GM12864 (cell line): ENCODE measurements at places on chromosomes 4 and X.

DNA sequence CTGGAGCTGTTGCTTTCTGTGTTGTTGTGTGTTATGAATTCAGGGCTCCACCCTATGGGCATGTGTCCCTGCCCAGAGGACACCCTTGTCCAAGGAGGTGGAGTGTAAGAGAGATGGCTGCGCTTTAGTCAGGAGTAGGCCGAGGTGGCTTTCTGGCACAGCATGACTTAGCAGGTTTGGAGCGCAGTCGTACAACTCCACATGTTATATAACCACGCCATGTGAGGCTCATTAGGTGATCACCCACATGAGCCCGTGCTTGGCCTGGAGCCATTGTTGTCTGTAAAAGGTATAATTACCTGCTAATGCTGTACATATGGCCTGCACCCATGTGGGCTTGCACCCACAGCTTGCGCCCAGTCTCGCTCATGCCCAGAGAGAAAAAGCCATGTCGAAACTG lies 15.8 kb upstream of the ANAPC4 start:
- DNase-seq = no peak

- DNase-seq = no peak
Observed at GRCh38 chrX:134452596-134452995, 7.4 kb upstream of the HPRT1 start.

DNA sequence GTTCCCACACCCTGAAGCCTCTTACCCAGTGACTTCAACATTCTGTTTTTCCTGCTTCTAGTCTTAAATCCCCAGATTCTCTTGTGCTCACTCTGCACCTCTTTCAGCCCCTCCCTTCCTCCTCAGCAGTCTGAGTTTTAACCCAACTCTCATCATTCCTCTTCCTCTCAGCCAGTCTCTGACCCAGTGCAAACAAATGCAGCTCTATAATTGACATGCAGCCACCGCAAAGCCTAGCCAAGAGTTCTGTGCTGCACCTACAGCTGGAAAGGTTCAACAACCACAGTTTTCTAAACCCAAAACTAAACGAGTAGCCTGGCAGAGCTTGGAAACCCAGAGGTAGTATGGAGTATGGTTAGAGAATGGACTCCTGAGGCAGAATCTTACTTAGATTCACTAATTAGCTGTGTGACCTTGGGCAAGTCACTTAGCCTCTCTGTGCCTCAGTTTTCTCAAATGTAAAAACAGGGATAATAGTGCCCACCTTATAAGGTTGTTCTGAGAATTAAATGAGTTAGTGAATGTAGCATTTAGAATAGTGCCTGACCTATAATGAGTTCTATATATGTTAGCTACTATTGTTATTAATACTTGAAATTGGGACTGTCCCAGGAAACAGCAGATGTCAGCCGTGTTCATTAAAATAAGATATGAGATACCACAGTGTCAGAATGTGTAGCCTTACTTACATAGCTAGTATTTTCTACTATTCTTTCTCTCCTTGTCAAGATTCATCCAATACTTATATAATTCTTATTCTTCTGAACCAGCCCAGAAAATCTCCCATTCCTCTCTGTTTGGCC lies 3.5 kb downstream of the TMEM154 start:
- DNase-seq = no peak

DNA sequence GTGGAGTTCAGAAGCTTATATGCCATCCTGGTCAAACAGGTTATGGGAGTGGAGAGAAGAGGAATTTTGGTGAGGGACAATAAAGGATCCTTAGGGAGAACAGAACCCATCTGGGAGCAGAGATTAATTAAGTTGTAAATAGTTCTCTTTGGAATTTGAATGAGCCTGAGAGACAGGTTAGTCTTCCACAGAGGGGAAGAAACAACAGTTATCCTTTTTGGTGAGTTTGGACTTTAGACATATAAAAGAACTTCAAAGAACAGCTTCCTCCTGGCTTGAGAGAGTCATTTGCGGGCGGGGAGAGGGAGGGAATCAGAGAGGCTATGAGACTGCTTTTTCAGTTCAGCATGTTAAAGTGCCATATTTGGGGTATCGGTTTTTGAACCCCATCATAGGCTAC lies 793.3 kb upstream of the MAGEB2 start:
- DNase-seq = no peak

DNA sequence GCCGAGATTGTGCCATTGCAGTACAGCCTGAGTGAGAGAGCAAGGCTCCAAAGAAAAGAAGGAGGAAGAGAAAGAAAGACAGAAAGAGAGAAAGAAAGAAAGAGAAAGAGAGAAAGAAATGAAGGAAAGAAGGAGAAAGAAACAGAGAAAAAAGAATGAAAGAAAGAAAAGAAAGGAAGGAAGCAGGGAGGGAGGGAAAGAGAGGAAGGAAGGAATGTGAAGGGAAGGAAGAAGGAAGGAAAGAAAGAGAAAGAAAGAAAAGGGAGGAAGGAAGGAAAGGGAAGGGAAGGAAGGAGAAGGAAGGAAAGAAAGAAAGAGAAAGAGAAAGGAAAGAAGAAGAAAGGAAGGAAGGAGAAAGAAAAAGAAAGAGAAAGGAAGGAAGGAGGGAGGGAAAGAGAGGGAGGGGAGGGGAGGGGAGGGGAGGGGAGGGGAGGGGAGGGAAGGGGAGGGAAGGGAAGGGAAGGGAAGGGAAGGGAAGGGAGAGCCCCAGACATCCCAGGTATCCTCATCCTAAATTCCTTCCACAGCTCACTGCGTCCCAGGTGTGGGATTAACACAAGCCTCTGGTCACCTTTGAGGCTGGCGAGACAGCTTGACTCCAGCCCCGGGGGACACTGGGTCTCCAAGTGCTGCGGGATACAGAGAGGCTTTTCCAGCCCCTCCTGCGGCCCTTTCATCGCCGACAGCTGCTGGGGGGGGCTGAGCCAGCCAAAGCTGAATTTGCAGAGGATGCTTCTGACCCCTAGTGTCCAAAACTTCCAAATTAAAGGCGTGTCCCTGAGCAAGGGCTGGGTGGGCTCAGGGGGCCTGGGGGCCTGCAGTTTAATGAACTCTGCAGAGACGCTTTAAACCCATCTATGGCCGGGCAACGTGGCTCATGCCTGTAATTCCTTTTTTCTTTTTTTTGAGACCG lies 24.2 kb upstream of the CSF2RA start:
- DNase-seq = no peak
